GM12878 (cell line): ENCODE measurements at places on chromosomes 3 and 15.

GRCh38 chr3:193729601-193730000, 136.6 kb downstream of the OPA1 start:
- DNase-seq: no peak

- DNase-seq: no peak
Measured at GRCh38 chr3:194181612-194182529, 45.9 kb downstream of the HES1 start.

- no peak for DNase-seq
Measured at GRCh38 chr15:77515613-77516012, 94.9 kb downstream of the HMG20A start.

DNA sequence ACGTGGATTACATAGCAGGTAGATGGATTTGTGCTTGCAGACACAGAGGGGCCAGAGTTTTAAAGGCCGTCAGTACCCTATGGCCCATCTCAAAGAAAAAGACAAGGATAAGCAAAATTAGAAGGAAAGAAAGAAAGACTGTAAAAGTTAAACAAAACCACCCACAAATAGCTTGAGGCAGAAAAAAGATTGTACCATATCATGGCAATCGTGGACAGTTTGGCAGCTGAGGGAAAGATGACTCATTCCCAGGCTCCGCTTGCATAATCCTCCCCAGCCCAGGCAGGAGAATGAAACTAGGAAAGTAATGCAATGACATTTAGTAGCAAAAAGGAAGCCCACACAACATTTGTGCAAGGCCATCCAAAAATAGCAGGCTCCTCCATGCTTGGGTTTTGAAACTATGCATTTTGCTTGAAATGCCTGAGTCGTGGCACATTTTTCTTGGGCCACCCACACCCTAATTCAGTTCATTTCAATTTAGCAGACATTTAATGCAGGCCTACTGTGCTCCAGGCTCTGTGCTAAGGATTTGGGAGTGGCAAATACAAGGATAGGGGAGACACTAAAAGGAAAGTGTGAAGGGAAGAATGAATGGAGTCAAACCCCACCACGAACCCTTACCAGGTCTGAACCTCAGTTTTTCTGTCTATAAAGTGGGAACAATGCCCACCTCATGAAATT, 40.9 kb upstream of the SMAD3 start:
- DNase-seq: peak; percentile 16
